ENCODE measurements at places on chromosomes 2 and 18.

DNA sequence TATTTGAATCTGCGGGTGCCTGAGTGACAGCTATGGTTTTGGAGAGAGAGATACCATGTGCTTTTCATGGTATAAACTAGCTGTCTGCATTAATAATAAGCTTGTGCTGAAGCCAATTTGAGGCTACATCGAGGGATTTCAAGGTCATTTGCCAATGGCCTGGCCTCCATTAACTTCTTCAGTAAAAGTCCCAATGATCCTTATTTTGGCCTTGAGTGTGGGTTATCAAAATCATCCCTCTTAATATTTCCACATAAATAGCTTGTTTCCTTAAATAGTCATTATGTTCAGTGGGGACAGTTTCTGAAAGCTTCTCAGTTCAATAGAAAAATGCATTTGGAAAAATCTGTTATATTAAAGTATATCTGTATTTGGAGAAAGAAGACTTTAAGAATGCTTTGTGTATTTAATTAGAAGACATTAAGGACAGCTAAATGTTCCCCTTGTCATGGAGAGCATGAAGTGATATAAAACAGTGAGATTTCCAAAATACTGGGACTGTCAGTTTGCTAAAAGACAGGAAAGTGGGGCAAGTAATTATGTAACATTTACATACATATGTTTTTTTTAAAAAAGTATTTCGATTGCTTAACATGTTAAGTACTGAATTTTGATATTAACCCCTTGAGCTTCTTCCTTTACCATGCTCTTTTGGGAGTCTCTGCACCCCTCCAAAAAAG lies 355.5 kb upstream of the ZEB2 start:
- DNase-seq = no peak

DNA sequence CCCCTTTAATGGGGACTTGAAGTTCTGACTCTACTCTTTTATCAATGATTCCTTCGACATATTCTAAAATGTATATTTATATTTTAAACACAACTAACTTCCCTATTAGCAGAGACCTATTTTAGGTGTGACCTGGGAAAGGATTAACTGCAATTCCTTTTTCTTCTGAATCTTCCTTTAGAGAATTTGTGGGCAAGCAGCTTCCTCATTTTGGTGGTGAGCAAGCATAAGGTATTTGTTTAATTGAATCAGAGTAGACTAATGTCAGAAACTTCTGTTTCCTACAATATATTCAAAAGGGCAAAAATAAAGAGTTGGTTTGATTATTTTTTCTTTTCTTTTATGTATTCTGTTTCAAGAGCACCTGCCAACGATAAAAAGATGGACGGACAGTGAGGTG lies 237.0 kb downstream of the IKZF2 start:
- peak; percentile 12 for DNase-seq

GRCh38 chr2:47276061-47276460 lies 121.0 kb upstream of the STPG4 start:
- DNase-seq = no peak

DNA sequence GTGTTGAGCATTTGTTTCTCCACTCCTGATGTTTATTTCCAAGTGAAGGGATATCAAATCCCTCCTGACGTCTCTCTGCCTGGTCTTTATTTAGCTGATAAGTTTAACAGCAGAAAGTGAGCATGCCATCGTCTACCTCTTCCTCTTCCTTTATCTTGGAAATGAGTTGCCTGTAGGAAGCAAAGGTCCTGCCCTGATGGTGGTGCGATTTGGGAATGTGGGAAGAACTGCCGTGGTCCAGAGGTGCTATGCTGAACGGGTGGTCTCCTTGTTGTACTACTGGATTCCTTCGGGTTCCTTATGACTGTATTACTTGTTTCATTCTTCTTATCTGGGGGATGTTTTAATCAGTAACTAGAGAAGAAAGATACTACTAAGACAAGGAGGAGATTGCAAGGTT lies 217.5 kb downstream of the PMAIP1 start:
- no peak for DNase-seq

DNA sequence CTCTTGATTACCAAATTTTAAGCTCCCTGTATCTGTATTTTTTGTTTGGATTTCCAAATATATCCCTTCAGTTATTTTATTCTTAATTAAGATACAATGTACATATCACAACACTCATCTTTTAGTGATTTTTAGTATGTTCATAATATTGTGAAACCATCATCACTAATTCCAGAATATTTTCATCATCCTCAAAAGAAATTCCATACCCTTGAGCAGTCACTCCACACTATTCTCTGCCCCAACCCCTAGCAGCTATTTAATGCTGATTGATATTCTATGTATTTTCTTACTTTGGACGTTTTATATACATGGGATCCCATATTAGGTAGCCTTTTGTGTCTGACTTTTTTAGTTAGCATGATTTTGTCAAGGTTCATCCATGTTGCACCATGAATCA lies 127.4 kb upstream of the SLC8A1 start:
- DNase-seq = no peak

DNA sequence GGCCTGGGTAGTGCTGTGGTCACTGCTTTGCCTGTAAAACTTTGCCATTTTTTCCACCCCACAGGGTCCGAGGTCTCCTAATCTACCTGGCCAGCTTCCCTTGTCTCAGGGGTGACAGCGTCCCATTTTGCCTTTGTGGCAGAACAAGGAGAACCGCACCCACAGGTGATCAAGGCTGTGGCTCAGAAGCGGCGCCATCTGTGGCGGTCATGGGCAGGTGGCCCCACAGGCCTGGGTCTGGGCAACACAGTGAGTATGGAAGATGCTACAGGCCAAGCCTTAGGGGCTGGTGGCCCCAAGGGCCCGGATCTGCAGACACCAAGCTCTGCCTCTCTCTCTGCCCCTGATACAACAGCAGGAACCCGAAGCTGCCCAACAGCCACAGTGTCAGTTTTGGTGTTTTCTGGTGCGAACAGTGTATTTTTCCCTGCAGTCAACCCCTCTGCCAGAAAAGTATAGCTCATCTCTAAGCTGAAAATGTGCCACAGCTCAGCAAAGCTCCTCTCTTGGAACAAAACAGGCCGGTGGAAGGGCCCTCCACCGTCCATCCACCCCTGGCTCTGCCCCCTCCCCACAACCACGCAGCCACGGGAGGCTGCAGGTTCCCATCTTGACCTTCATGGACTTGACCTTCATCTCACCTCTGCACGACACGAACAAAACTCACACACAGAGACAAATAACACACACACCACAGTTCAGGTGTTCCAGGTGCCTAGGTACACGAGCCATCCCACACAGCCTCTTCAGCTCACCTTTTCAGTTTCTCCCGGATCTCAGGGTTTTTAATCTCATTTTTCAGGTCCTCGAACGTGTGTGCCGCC lies 96.7 kb downstream of the PXDN start:
- DNase-seq = no peak

- DNase-seq = no peak
These were observed 86.2 kb downstream of the MIB1 start for GRCh38 chr18:21826641-21827302.

DNA sequence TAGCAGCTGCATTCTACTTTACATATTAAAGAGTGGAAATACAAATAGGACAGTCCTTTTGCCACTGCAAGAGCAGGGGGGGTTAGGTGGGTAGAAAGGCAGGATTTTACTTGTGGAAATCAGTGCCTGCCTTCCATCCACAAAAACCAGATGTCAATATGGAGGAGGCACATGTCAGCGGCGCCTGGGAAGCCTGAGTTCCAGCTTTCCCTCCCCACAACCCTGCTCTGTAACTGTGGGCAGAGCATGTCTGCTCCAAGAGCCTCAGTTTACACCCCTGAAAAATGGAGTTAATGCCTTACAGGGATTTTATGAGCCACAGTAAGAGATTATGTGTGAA lies 32.9 kb downstream of the STEAP3 start:
- DNase-seq = no peak

GRCh38 chr18:3877678-3878077 lies 427.7 kb downstream of the TGIF1 start:
- DNase-seq = peak; percentile 86

DNA sequence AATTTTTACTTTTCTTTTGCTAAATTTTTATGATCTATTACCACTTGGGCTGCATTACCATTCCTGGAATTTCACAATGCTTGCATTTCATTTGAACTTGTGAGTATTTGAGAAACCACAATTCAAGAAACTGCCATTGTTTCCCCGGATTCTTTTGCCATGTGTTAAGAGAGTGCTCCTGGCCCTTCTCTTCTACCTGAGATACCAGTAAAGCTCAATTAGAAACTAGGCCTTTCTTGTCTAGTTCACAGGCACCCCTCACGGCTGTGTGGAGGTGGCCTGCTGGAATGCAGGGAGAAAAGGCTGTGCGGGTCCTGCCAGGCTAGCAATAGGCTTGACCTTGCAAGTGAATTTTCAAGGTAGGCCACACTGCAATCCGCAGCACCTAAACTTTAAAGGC lies 40.8 kb downstream of the ZEB2 start:
- DNase-seq = no peak

GRCh38 chr2:65528241-65528574 lies 95.8 kb upstream of the SPRED2 start:
- no peak for DNase-seq

DNA sequence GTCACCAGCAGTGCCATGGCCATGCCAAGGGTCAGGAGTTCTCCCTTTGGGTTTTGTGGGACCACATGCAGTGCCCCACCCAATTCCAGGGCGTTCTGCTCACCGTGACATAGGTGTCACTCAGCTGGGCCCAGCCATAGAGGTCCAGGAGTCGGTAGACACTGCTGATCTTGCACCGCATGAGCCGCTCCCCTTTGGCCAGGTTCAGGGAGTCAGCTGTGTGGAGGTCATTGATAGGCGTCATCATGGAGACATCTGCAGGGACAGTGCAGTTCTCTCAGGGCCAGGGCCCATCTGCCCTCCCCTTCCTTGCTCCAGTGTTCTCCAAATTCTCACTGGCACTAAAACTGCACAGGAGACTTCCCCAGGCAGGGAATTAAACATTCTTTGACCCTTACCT lies 71.9 kb downstream of the ADD2 start:
- no peak for DNase-seq

DNA sequence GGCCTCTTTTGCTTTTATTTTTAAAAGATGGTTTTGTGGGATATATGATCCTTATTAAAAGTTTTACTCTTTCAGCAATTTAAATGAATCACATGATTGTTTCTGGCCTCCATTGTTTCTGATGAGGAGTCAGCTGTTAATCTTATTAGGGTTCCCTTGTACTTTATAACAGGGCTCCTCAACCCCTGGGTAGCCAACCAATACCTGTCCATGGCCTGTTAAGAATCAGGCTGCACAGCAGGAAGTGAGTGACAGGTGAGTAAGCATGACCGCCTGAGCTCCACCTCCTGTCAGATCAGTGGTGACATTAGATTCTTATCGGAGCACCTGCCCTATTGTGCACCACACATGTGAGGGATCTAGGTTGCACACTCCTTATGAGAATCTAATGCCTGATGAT lies 45.1 kb upstream of the FAM98A start:
- DNase-seq = no peak

GRCh38 chr18:12307701-12308385 lies at the start of gene TUBB6:
TSS of gene TUBB6 (plus strand) at chr18:12308241. CDS start at chr18:12308293, 52 bp downstream.
- DNase-seq = peak; percentile 87

GRCh38 chr2:196059491-196059960 lies 9.1 kb downstream of the DNAH7 start:
- DNase-seq = no peak

- DNase-seq = no peak
These were observed 458.6 kb downstream of the KCNJ3 start for GRCh38 chr2:155157065-155157464.

DNA sequence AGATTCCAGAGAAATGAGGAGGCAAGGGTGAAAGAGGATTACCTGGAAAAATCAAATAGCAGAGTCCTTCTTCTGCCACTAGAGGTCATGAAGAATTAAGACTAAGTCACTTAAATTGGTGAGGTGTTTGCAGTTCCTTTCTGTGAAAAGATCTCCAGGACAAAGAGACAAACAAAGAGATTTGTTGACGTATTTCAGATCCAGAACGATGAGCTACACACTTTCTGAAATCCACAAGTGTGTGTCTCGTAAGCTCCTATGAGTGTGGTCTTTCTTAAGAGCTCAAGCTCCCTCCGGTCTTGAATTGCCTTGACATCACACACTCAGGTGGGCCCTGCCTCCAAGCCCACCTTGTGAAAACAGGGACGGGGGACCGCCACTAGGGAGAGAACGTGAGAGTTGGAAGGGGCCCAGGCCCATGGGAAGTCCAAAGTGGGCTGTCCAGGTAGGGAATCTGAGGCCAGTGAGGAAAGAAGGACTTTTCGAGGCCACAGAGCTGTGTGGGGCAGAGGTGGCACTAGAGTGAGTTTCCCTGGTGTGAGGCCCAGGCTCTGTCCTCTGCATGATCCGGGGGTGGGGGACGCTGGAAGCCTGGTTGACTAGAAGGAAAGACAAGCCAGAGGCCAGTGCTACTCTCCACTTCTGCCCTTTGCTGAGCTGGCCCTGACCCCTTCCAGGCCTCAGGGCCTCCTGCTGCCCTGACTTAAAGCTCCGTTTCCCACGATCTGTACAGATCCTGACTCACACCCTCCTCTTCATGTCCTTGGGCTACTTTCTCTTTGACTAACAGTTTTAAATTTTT lies 168.1 kb upstream of the NCK2 start:
- peak; percentile 13 for DNase-seq

DNA sequence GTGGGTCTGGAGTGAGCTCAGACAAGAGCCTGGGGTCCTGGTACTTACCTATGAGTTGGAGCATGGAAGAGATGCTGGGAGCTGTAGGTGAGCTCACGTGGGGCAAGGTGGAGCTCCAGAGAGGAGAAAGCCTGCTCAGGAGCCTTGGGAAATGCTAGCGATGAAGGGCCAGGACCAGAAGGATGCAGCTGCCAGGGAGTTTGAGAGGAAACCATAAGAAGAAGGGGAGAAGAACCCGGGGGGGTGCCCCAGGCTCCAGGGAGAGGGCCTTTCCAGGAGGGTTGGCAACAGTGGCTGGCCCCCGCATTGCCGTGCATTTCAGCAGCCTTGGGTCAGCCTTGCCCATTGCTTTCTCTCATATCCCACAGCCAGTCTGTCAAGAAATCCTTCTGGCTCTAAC lies 268.7 kb downstream of the GLI2 start:
- DNase-seq = no peak

DNA sequence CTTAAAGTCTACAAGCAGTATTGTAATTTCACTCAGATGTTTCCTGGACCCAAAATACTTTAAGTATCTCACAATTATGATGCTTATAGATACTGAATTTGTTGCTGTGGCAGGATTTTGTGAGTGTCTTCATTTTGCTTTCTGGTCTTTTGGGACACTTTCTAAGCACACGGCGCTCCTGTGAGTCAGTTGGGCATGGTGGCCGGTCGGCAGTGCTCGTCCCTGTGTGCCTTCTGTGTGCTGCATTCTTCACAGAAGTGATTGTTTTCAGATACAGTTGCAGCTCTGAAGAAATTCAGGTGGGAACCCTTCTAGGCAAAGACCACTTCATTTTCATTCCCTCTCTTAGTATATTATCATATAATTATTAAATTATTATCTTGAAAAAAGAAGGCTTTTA lies 273.3 kb downstream of the ZNF407 start:
- no peak for DNase-seq

Data from inflammatory macrophage treated with lipopolysaccharide for 4 hours (primary cell).